ENCODE measurements at places on chromosomes 7 and 10.

GRCh38 chr7:22581099-22581498 lies 81.1 kb upstream of the STEAP1B start:
- no peak for DNase-seq

GRCh38 chr10:78900715-78901430 lies 167.9 kb upstream of the ZMIZ1 start:
- no peak for DNase-seq

GRCh38 chr10:84432891-84433290 lies 104.5 kb downstream of the CCSER2 start:
- DNase-seq: no peak

GRCh38 chr7:150390205-150390604 lies 11.1 kb downstream of the ZNF775 start:
- no peak for DNase-seq

DNA sequence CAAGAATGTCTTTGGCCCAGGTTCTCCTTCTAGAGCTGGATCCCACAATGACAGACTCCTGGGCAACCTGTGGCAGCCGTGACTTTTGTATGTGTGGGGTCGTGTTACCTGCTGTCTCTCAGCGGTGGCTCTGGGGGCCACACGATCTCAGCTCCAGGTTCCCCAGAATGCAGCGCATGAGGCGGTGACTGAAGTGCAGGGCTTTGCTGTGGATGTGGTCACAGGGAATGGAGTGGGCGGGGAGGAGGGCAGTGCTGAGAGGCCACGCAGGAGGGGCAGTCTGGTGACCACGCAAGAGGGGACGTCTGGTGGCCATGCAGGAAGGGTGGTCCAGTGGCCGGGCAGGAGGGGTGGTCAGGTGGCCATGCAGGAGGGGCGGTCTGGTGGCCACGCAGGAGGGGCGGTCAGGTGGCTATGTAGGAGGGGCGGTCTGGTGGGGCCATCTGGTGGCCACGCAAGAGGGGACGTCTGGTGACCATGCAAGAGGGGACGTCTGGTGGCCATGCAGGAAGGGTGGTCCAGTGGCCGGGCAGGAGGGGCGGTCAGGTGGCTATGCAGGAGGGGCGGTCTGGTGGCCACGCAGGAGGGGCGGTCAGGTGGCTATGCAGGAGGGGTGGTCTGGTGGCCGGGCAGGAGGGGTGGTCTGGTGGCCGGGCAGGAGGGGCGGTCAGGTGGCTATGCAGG lies 112.7 kb downstream of the ACTR3B start:
- no peak for DNase-seq

- DNase-seq: no peak
Measured at GRCh38 chr10:96814264-96814663, 17.8 kb upstream of the LCOR start.

DNA sequence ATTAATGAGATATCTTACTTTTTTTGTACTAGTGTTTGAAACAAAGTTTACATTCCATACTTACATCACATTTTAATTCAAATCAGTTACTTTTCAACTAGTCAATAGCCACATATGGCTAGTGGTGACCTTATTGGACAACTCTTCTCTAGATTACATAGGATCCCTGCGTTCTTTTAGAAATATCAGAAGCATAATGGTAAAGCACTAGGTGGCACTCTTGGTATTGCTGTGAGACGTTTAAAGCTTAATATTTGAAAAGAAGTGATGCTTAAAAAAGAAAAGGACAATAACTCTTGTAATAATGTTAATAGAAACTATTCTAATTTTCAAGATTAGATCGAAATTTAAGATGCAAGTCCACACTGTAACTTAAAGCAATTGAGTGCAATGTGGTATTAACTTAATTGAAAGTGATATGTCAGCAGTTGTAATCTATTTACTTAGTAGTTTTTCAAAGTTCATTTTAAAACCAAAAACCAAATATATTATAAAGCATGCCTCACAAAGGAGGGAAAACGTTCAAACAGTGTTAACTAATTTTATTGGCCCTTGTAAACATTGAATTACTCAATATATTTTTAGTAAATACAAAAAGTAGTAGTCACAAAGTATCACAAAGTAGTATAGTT lies 339.1 kb downstream of the ATRNL1 start:
- DNase-seq: no peak

DNA sequence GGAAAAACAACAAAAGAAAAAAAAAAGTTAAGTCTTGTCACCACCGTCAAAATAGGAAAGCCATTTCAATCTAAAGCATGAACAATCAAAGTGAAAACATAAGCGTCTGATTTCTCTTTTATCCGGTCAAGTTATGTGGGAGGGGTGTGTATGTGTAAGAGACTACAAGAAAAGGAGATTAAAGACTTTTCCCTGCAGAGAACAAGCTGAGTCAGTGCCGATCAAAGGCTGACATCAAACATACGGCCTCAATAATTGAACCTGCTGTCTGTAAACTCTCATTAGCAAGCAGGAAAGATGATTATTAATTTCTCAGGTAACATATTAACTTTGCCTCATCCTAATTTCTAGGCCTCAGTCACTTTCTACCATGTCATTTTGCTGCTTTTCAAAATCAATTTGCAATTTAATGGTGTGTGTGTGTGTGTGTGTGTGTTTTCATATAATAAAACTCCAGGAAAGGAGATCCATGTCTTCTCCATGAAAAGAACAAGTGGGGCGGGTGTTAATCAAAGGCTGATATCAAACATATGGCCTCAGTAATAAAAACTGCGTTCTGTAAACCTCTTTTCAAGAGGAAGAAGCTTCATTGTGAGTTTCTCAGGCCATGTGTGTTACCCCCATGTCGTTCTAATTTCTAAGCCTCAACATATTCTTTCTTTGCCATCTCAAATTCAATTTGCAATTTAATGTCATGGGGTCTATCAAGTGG lies 649.1 kb upstream of the SORCS1 start:
- no peak for DNase-seq

- no peak for DNase-seq
Measured at GRCh38 chr7:34392972-34393371, 265.0 kb upstream of the NPSR1 start.

DNA sequence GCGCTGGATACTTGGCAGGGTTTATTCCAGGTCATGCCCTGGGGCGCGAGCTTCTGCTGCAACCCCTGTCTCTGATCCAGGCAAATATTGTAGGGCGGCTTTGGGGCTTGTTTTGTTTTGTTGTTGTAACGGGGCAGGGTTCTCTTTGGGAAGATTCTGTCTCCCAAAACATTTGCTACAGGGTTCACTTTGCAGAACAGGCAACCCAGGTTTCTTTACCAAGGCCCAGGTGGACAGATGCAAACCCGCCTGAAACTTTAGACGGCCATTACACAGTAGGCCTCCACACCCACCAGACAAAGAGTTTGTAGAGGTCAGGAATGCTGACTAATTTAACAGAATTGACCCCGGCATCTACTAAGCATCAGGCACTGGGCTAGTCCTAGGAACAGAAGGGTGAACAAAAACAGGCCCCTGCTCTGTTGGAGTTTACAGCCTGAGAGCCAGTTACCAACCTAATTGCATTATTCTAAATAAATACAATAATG lies 567 bp upstream of the CDCA7L start:
- no peak for DNase-seq

- DNase-seq: no peak
Measured at GRCh38 chr7:49766966-49767365, 6.5 kb upstream of the VWC2 start.

GRCh38 chr10:85993840-85994507 lies 372.6 kb downstream of the GRID1 start:
- DNase-seq: no peak

DNA sequence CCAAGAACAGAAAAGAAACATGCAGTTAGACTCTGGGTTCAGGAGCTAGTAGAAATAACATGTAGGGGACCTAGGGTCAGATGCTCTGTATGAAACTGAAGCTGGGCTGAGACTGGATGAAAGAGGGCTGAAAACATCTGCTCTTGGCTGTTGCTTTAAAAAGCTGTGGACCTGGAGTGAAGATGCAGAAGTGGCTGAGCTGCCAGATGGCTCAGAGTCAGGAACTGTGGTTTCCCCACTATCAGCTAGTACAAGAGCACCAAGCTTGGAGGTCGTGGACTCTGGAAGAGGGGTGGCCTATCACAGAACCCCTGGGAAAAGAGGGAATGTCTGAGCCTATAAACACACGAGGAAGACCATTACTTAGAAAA lies 5.9 kb downstream of the ADK start:
- DNase-seq: peak; percentile 54

DNA sequence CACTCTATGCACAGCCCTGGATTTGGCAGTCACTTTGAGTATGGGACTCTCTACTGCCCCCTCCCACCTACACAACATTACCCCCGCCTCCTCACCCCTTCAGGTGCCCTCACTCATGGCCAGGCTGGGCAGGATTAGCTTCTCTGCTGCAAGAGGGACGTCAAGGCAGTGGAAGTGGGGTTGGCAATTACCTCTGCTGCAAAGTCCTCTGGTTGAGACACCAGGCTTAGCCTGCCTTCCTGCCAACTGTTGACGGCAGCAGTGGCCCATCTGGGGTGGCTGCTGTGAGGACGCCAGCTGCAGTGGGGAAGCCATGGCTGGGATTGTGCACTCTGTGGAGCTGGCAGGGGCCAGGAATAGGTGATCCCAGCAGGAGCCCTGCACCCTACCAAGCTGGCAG lies 26.7 kb downstream of the SVIL start:
- DNase-seq: peak; percentile 33

DNA sequence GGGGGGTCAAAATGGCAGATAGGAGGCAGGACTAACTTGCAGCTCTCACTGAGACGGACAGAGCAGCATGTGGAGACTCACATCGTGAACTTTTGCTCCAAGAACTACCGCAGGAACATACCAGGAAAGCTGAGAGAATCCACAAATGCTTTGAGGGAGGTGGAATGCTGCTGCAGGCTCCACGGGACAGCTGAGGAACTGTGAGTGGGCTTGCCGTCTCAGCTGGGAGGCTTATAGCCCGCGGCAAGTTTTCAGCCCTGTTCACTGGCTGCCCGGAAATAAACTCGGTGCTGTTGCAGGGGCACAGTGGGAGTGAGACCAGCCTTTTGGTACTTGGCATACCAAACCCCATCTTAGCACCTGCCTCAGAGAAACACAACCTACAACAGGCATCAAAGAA lies 19.1 kb upstream of the WDR11 start:
- DNase-seq: no peak

GRCh38 chr10:52703898-52704297 lies 68.7 kb downstream of the MBL2 start:
- no peak for DNase-seq

DNA sequence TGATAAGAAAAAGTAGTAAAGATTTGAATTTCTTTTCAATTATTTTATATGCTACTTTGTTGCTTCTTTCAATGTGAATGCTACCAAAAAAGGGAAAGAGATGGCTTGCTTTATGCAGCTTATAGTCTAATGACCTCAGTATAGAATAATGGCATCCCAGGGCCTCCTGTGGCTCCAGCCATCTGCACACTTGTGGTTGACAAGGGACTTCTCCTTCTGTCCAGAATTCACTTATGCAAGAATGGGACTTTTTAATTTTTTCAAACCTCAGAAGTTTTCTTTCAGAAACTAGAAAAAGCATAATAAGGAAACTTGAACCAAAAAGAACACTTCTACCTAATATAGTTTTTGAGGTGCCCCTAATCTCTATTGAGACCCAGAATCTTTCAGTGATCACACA lies 310.9 kb downstream of the CTNNA3 start:
- DNase-seq: no peak

- DNase-seq: no peak
Measured at GRCh38 chr10:71158902-71159301, 53.5 kb upstream of the UNC5B start.

DNA sequence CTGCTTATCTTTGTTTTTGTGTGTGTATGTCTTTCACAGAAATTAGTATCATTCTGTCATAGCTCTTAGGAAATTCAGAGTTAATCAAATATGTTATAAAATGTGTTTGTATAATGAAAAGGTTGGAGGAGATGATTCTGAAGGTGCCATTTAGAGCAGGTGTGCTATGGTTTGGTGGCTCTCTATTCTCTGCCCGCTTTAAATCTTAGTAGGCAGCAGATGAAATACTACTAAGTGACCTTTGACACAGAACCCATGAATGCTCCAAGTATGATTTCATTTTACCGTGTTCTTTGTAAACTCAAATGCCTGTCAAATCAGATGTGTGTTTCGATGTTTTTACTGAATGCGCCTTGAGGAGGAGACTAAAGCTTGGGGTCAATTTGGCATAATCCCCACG lies 24.5 kb downstream of the ZEB1 start:
- no peak for DNase-seq

DNA sequence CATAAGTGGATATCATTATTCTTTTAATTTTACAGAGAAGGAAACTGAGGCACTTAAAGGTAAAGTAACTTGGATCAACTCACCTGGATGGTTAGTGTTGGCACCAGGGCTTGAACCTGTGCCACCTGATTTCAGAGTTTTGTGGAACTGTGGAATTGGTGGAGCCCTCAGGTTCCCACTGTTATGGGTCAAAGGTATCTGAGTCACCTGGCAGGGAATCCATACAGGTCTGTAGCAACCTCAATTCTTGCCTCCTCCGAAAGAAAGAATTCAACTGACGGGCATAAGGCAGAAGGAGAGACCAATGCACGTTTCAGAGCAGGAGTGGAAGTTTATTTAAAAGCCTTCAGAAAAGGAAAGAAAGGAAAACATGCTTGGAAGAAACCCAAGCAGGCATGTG lies 25.2 kb upstream of the ADAMTS14 start:
- DNase-seq: no peak

DNA sequence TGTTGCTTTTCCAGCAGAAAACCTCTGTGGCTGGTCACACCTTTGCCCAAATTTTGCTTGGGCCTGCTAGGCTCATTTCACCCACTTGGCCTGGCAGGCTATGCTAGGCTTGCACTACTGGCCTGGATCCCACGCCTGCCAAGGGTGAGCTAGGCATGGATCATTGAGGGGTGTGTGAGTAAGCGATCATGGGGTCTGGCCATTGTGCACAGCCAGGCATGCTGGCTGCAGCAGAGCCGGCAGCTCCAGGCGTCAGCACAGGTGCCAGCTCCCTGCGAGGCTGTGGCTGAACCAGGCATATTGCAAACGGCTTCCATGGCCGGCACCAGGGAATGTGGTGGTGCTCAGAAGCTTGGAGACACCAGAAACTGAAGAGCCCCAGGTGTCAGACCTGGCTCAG lies 19.2 kb downstream of the CFAP70 start:
- no peak for DNase-seq

Data from femur (tissue), 1 donor.